OCI-M1 (cell line): ENCODE measurements at places on chromosomes 16 and 17.

- peak; percentile 63 for DNase-seq
Observed at GRCh38 chr17:28646039-28646754, 1.2 kb upstream of the BLTP2 start.

DNA sequence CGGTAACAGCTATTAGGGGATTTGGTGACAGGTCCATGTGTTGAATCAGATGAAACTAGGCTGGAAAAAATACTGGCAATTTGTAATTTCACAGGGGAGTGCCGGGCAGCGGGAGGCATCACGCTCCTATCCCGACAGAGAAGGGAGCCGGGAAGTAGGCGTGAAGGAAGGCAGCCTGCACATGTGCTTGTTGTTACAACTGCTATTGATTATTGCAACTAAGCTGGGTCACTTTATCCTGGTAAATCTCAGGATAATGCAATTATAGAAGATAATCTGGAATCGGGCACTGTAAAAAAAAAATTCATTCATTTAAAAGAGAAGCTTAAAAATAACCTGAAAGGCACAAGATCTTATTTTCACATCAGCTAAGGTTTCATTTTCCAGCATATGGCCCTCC, 180.6 kb downstream of the FOXL1 start:
- DNase-seq: no peak

DNA sequence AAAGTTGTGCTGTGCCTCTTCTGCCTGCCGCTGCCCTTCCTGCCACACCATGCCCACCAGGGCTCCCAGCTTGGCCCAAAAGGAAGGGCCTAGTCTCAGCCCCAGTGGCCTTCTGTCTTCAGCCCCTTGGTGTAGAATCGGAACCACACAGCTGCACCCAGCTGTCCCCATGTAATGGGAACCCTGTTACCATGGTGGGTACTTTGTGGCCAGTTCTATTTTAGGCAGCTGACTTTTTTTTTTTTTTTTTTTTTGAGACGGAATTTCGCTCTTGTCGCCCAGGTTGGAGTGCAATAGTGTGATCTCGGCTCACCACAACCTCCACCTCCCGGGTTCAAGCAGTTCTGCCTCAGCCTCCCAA, 163.3 kb upstream of the GSE1 start:
- no peak for DNase-seq

DNA sequence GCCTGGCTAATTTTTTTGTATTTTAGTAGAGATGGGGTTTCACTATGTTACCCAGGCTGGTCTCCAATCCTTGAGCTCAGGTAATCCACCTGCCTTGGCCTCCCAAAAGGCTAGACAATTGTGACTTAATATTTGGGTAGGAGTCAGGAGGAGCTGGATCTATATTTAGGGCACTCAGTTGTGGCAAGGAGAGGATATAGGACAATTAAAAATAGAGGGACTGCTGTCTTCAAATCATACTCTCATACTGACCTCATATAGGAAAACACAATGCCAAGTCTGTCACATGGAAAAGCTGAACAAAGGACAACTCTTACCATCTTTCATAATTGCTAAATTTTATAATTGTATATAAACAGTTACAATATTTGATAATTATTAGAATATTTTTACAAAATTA, 17.1 kb downstream of the IRX3 start:
- DNase-seq: no peak

GRCh38 chr16:30096105-30096861, at the start of gene YPEL3:
TSS of gene YPEL3 (minus strand) at chr16:30096213. CDS start at chr16:30095482, 731 bp downstream.
- peak; percentile 95 for DNase-seq

GRCh38 chr17:80820331-80820730, 171.3 kb upstream of the CHMP6 start:
- DNase-seq: no peak

DNA sequence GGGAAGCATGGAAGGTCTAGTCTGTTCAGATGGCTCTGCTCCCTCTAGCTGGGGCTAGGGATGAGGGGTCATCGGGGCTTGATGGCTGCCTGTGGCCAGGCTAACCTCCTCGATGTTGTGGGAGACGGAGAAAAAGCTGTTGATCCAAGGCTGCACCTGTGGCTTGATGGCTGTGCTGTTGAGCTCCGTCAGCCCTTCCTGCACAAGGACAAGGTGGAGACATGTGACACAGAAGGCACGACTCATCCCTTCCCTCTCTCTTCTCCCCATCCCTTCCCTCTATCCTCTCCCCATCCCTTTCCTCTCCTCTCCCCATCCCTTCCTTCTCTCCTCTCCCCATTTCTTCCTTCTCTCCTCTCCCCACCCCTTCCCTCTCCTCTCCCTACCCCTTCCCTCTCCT, 28.2 kb downstream of the FCSK start:
- no peak for DNase-seq
